ENCODE measurements at places on chromosomes 16 and 17.

GRCh38 chr16:55853114-55853513, 20.2 kb upstream of the CES1 start:
- peak; percentile 32 for DNase-seq

DNA sequence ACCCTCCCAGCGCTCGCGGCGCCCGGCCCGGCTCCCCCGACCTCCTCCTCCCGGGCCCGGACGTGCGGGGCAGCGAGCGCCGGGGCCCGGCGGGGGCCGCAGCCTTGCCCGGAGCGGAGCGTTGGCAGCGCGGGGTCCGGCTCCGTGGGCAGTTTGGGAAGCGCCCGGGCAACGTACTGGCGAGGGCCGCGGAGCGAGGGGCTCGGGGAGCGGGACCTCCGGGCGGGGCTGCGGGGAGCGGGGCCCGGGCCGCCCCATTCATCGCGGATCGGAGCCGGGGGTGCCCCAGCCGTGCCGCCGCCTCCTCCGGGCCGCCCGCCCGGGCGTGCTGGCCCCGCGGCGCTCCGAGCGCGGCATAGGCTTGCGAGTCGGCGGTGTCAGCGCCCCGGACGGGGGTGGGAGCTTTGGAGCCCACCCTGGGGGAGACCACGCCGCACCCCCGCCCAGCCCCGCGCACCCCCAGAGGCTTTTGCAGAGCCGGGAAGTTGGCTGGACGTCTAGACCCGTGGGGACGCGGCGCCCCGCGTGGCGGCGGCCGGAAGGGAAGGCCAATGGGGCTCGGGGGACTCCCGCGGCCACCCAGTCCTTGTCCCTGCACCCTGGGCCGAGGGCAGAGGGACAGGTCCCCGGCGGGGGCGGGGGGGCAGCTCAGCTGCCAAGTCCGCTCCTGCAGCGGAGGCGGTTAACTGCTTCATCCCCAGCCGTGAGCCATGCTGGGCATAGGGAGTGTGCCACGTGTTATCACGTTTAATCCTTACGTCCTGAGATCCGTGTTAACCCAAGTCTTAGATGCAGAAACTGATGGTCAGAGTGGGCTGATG, 852 bp downstream of the ZNF469 start:
- DNase-seq, result no peak

DNA sequence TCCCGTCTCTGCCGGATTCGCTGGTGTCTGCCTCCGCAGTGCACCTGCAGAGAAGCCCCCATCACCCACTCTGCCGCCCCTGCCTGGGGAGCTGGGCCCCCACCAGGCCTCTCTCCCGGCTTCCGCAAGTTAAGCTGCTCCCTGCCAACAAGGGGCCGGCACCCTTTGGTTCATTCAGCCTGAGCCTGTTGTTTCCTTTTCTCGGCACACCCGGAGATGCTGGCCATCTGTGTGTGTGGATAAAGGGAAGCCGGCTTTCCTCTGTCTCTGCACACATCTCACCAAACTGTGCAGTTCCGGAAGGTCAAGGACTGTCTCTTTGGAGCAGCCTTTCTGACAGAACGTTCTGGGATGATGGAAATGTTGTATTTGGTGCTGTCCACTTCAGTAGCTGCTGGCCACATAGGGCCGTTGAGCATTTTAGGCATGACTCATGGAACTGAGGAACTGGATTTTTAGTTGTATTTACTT, 6.8 kb downstream of the MAPK8IP3 start:
- no peak for DNase-seq

GRCh38 chr16:75423723-75424104, 9.6 kb downstream of the CFDP1 start:
- DNase-seq, result no peak

- DNase-seq, result no peak
Measured at GRCh38 chr16:49902908-49903307, 47.0 kb upstream of the ZNF423 start.

DNA sequence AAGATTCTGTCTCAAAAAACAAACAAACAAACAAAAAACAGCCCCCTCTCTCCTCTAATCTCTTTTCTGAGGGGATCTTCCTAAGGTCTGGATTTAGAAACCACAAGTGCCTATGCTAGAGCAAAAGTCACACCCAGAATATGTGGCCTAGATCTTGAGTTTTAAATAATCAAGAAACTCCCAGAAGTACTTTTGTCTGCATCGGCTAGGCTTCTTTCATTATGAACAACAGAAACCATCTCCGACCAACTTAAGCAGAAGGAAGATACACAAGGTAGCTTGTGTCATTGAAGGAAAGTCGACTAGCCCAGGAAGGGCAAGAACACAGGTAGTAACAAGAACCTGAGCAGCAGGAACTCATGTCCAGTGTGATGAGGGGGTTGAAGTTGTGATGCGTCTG, 73.9 kb upstream of the KIFC3 start:
- no peak for DNase-seq

GRCh38 chr17:38550661-38551060, 55.1 kb downstream of the SRCIN1 start:
- peak; percentile 78 for DNase-seq

GRCh38 chr17:30132615-30133014, 16.0 kb downstream of the NSRP1 start:
- no peak for DNase-seq

DNA sequence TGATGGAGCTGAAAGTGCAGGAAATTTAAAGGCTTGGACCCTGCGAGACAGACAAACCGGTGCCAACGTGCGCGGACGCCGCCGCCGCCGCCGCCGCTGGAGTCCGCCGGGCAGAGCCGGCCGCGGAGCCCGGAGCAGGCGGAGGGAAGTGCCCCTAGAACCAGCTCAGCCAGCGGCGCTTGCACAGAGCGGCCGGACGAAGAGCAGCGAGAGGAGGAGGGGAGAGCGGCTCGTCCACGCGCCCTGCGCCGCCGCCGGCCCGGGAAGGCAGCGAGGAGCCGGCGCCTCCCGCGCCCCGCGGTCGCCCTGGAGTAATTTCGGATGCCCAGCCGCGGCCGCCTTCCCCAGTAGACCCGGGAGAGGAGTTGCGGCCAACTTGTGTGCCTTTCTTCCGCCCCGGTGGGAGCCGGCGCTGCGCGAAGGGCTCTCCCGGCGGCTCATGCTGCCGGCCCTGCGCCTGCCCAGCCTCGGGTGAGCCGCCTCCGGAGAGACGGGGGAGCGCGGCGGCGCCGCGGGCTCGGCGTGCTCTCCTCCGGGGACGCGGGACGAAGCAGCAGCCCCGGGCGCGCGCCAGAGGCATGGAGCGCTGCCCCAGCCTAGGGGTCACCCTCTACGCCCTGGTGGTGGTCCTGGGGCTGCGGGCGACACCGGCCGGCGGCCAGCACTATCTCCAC, at the start of gene NOG:
TSS of gene NOG (plus strand) at position 54 of the 674 bp plus-strand sequence. CDS start at position 579, 525 bp downstream.
- DNase-seq, result peak; percentile 68

- DNase-seq, result peak; percentile 91
Measured at GRCh38 chr17:30824356-30825145, at the start of gene CRLF3. Gene CRLF3 (minus strand): TSS chr17:30824692. CDS start chr17:30824651, 41 bp downstream.

Measured in MCF 10A (cell line).